Hindlimb muscle (tissue), 1 donor: ENCODE measurements at places on chromosomes 4 and X.

- DNase-seq: no peak
Observed at GRCh38 chr4:148053298-148054003, 321.6 kb downstream of the ARHGAP10 start.

DNA sequence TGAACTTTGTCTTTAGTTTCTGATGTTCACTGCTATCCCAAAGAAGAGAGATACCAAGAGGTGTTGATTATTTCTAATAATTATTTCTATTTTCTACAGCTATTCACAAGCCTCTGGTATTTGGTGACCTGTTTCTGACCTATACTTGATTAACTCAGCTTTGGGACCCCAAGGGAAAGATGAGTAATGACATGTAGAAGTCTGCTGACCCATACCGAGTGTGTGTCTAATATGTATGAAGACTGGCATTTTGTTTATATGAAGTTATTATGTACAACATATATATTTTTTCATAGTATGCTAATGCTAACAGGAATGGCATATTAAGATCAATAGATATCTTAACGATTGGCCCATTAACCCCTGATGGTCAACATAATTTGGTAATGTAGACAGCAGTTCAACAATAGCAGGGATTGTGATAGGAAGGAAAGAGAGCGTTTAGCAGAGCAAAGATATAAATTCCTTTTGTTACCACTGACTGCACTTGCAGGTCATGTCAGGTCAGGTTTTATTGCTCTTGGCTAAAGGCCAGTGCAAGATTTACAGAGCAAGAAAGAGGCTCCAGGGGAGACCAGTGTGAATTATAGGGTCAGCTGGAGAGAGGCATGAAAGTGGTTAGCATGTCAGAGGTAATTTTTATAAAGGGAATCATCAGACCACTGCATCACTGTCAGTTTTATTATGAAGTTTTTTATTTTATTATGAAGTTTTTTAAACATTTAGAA is 94.7 kb upstream of the DIPK2B start:
- no peak for DNase-seq

GRCh38 chrX:41922431-41923151 is 763 bp downstream of the CASK start:
- DNase-seq: peak; percentile 52

DNA sequence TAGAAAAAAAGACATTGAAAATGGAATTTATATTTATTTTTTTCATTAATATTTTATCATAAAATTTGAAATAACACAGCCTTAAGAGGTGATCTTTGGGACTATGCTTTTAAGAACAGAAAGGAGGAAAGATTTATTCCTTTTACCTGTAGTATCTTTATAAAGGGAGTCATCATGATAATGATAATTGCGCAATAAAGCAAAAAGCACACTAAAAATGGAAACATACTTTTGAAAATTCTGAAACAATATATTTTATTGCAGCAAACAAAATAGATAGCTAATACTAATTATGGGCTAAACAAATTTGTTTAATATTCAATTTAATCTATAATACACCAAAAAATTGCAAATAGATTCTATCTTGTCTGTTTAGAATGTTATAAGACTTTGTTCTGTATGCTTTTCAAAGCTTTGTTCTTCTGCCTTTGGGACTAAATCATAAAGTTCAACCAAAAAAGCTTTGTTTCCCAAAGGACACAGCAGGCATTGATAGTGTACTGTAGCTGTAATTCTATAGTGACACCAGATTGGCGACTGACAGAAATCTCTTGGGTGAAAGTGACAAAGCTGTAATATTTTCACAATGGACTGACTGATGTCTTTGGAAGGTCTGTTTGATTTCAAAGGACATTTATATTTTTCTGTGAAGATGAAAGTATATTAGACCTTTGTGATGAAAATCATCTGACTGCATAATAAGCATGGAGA is 2156.6 kb upstream of the TENM3 start:
- no peak for DNase-seq

- DNase-seq: no peak
Observed at GRCh38 chr4:3472411-3473141, 9.5 kb downstream of the DOK7 start.

DNA sequence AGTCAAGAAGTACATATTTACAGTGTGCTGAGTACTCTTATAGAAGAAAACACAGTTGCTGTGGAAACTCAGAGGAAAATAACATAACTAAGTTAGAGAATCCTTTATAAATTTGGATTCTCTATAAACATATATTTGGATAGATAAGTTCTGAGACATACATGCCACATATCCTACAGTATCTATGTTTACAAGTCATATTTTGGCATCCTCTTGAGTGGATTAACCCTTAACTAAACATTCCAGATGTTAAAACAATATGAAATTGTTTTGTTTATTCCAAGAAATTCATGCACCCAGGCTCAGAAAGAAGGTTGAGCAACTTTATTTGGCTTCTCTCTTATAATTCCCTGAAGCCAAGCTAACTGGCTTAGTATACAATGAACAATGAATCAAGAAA is 267.2 kb downstream of the TEX13A start:
- DNase-seq: no peak

DNA sequence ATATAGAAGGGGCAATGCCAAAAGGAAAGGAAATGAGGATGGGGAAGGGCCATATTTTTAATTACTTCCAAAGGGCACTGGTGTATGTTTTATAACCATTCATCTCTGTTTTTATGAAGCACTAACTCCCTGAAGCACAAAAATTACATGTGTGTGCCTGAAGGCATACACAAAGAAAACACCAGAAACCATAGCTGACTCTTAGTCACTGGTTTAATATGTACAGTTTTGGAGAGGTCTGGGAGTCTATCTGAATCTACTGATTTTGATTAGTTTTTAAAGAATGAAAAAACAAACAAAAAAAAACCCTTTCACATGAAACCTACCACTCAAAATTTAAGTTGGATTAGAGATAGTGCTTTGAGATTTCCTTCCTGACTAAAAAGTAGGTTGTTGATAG is 438.7 kb downstream of the RPA4 start:
- DNase-seq: no peak

DNA sequence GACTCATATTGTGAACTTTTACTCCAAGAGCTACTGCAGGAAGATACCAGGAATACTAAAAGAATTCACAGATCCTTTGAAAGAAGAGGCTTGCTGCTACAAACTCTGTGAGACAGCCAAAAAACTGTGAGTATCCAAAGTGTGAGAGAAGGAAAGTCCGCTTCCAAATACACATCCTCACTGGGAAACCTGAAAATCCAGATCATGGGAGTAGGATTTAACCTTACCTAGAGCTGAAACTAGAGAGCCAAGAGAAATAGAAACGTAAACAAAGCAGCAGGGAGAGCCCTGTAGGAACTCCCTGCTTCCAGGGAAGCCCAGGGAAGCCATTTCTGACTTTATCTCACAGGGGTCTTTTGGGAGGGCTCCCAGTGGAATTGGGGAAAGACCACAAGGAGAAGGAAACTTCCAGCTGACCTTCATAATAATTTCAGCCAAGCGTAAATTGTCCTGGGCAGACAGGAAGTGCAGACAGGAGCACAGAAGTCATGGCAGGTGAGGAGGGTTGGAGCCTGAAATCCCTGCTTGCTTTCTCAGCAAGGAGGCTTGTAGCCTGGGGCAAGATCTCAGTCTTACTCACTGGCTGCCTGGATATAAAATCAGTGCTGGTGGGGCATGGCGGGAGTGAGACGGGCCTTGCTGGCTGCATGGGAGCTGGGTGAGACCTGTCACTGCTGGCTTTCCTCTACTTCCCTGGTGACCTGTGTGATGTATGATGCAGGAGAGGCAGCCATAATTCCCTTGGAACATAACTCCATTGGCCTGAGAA is 26.2 kb upstream of the NFKB1 start:
- no peak for DNase-seq

GRCh38 chr4:169153481-169154087 is 117.2 kb downstream of the SH3RF1 start:
- no peak for DNase-seq

DNA sequence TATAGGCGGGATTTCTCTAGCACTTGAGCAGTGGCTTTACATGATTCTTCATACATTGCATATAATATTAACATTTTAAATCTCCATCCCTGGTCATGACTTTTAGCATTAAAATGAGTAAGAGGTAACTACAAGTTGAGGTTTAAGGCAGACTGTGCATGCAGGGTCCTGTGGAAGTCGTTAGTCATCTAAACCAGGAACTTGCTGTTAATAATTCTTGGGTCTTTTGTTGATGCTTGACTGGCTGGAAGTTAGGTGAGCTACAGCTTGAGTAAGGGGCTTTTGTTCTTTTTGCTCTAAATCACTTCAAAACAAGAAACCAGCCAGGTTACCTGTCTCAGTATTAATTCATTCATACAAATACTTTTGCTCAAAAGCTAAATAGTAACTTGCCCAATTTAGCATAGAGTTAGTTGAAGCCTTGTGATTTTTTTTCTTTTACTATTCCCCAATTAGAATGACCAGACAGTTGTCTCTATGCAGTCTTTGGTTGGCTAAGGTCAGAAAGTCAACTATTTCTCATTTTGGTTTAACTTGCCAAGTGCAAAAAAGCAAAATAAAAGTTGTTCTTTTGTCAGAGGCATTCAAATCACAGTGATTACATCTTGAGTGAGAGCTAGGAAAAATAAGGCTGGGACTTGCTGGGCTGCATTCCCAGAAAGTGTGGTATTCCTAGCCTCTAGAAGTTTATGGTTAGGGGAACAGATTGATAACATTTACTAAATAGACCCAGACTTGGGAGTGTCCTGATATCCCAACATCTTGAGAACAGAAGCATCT is 516.9 kb downstream of the PDHA2 start:
- no peak for DNase-seq

GRCh38 chrX:10945498-10945897 is 165.6 kb upstream of the HCCS start:
- peak; percentile 78 for DNase-seq
